ENCODE measurements at places on chromosomes 2 and 18.

- DNase-seq: peak; percentile 56
Observed at GRCh38 chr2:218396688-218397462, 2.8 kb upstream of the CTDSP1 start.

DNA sequence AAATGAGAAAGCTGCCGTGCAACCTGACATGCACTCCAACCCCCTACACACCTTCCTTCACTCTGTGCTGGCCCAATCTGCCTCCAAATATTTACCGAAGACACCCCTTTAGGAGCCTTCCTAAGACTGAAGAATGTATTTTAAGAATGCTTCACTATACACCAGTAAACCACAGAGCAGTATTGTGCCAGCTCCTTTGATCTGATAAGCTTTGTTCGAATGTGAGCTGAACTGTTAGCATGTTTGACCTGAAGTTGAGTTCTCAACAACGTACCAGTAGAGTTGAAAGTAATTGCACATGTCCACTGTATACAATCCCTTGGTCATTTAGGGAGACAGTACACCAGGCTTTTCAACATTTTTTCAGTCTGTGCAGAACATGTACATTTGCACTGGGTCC lies 259.2 kb downstream of the TGIF1 start:
- no peak for DNase-seq

- no peak for DNase-seq
Observed at GRCh38 chr2:179444056-179444455, 179.4 kb upstream of the SESTD1 start.

- no peak for DNase-seq
Observed at GRCh38 chr18:8747440-8747937, 42.1 kb downstream of the MTCL1 start.

DNA sequence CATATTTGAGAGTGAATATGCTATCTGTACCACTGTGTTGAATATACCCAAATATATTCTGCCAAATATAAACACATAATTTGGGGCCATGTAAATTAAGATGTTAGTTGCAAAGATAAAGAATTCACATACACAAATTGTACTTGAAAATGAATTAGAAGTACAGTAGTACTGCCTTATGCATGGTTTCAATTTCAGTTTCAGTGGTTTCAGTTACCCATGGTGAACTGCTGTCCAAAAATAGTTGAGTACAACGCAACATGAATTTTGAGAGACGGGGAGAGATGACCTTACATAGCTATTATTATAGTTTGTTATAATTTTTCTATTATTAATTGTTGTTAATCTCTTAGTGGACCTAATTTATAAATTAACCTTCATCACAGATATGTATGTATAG lies 1313.0 kb upstream of the FAM98A start:
- no peak for DNase-seq

- DNase-seq: no peak
Observed at GRCh38 chr18:29616867-29617266, 1425.7 kb downstream of the DSC3 start.

DNA sequence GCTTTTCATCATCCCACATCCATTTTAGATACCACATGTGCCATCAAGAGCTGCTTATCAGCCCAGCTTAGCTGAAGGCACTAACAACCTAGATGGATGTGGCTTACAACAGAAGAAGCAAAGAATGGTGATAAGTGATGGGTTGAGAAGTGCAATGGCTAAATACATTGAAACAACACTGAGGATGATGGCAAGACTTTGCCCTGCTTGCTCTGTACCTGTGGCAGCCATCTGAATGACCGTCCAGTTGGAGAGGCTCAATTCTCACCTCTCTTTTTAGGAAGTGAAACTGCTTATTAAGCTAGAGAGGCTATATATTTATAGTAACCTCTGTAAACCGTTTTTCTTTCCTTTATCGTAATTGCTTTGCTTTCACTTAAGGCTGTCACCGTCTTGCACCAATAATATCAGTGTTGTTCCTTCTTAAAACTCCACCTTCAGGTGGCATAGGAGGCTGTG lies 5.7 kb downstream of the GPATCH11 start:
- DNase-seq: no peak

DNA sequence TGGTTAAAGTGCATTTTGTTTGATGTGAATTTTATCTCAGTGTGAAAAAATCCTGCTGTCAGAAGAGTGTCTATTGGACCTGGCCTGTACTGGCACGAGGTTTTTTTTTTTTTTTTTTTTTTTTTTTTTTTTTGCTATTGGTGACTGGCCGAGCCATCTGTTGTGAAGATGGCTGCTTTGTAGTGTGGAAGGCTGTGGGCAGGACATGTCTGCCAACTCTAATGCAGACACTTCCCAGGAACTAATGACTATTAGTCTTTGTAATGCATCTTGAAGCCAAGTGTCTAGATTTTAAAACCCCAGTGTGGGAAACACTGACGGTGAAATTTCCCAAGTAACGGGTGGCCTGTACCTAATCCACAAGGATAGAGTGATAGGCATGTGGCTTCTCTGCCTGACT lies 34.3 kb downstream of the ZAP70 start:
- no peak for DNase-seq

DNA sequence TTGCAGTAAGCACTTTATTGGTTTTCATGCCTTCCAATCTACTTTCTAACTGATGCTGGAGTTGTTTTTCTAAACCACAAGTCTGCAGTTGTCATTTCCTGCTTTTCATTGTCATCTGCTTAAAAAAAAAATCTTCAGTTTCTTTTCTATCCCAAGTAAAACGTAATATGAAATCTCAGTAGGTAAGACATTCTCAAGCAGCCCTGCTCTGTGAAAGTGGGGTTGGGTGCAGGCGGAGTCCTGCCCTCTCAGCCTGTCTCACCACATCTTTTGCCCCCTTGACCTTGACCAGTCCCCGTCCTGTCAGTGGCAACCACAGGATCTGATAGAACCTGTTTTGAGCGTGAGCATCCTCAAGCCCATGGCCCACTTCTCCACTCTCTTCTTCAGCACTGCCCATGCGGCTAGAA lies 80.0 kb upstream of the CPO start:
- no peak for DNase-seq

GRCh38 chr2:205947621-205948495 lies 138.1 kb downstream of the INO80D start:
- peak; percentile 76 for DNase-seq

DNA sequence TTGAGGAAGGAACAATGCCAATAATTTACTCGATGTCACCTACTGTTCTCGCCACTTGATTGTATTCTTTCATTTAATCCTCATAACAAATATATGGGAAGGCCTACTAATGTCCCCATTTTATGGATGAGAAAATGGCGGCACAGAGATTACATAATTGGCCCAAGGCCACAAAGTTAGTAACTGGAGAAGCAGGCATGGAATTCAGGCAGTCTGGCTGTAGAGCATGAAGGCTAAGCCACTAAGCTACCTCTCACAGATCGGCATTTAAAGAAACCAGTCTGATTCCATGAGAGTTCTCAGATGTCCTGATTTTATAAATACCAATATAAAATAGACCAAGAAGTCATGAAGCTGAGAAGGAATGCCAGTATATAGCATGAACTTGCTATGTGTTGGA lies 121.8 kb upstream of the EPAS1 start:
- no peak for DNase-seq

DNA sequence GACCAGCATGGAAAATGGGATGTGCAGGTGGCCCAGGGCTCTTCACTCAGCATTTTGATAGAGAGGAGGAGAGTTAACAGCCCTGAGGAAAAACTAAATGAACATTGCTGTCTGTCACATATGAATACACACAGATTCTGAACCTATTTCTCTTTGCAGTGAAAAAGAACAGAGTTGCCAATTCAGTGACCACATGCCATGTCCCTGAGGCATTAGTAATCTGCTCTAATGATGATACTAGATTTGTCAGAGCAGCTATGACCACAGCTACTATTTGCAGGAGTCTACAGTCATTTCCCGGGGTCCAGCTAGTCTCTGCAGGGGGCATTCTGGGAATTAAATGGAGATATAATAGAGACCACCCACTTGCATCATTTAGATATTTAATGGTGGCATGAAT lies 267.6 kb downstream of the TMX3 start:
- DNase-seq: no peak

- DNase-seq: no peak
Observed at GRCh38 chr2:211479536-211480150, 923.2 kb downstream of the CPS1 start.

DNA sequence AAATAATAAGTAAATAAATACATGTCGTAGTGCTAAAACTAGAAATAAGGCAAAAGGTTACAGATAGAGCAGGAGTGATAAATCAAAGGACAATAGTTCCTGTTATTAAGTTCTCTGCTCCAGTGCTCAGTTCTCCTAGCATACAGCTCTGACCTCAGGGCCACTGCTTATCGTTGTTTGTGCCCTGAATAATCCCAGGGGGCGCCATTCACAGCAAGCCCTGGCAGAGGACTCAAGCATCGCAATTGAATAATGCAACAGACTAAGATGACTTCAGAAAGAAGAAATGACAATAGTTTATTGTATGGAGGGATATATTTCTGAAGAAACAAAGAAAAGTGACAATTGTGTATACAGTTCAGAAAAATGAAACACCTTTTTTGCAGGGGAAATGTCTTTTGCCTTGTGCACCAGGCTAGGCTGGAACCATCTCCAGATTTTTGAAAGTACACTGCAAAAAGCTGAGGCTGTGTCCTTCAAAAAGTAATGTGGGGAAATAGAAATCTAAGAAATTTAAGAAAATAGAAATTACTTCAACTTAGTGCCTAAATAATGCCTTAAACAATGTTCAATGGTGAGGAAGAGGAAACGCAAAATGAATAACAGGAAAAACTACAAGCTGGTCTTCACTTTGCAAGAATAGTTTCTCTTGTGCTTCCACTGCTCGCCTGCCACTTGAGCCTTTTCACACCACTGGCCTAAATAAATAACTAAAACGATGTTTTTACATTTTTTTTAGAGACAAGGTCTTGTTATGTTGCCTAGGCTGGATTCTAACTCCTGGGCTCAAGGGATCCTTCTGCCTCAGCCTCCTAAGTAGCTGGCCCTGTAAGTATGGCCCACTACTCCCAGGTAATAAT lies 19.0 kb upstream of the CCNYL1 start:
- peak; percentile 20 for DNase-seq

- no peak for DNase-seq
Observed at GRCh38 chr2:233029321-233029720, 3.2 kb upstream of the NEU2 start.

DNA sequence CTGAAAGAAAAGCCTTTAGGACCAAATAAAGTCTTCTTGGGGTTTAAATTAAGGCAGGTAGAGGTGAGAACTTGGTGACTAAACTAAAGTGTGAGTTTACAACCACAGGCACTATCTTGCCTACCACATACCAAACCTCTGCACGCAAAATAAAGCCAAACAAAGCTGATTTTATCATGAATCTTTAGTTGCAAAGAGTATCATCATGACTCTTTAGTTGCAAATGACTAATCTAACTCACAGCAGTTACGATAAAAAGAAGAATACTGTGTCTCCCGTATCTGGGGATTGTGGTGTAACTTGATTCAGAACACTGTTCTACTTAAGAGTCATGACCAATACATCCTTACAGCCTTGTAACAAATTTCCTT lies 11.2 kb downstream of the CFAP210 start:
- DNase-seq: no peak

- DNase-seq: no peak
Observed at GRCh38 chr2:152827944-152828343, 109.5 kb downstream of the ARL6IP6 start.

- no peak for DNase-seq
Observed at GRCh38 chr2:44171018-44171417, 2.3 kb downstream of the PPM1B start.

All from nephron progenitor cell (in vitro differentiated cells).